Smooth muscle cell of bladder (primary cell): ENCODE measurements at places on chromosomes 2 and 18. TPM values are rescaled to one million over a fixed set of nuclear protein-coding genes. Genes with fewer than 3 reads are reported as not detected.

Gene ASB18
- not detected in 2 replicates for total RNA-seq

Gene CD28
- under 0.01 TPM in 1 of 2 replicates, not detected in the other for total RNA-seq

Gene WIPF1
- total RNA-seq: 5.7 and 9.9 TPM in 2 replicates

Gene STPG4
- total RNA-seq: 0.28 and 0.37 TPM in 2 replicates

Gene E2F6
- 7.8 and 9.0 TPM in 2 replicates for total RNA-seq

Gene C2orf80
- total RNA-seq: not detected in 2 replicates

Gene FBXO41
- 1.1 and 1.6 TPM in 2 replicates for total RNA-seq

Gene CCDC141
- under 0.01 TPM in 1 of 2 replicates, not detected in the other for total RNA-seq

Gene IL18RAP
- not detected in 2 replicates for total RNA-seq
